ENCODE measurements at places on chromosomes 6 and 20.

DNA sequence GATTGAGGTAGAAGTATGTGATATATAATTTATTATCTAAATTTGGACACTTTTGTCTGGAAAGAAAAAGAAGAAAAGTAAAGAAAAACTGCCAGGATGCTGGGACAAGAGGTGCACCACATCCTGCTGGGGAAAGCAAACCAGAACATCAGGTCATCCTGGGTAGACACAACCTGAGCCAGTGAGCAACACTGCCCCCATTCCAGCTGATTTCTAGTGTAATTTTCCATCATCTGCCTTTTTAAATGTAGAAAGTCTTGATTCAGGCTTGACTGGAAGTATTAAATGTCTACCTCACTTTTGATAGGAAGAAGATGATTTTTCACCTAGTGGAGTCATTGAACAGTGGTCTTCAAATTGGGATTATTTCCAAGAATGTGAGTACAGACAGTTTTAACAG is 1164.5 kb upstream of the CITED2 start:
- no peak for DNase-seq

DNA sequence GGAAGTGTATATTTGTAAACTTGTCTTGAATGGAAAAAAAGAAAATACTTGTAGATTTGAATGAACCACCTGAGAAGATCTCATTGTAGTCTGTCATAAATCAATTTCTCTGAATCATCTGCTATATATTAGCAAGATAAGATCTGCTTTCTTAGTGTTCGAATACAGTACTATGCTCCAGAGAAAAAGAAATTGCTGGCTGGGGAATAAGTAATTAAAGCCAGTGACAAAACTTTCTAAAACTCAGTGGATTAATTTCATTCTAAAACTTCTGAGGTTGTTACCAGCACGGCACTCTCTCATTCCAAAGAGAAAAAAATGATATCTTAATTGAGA is 22.4 kb upstream of the MROH8 start:
- no peak for DNase-seq

DNA sequence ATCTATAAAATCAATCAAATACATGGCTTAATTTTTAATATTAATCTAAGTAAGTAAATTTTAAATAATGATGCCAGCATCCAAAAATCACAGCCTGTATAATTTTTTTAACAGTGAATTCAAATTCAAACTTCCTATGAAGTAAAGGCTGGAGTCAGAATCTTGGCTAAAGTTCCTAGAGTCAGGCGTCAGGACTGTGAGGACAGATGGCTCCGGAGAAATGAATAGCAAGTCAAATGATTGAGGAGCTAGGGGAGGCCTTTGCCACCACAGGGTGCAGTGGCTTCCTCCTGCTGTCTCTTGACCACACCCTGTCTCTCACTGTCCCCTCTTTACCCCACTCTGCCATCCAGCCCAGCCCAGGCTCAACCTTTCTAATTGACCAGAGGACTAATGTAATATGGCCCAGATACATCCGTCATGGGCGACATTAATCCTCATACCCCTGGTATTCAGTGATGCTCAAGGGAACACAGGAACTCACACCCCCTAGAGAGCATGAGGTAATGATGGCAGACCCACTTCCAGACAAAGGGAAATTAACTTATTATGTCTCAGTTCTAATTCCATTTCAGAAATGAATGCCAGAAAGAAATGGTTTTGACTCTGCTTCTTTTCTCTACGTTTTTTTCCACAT is 53.4 kb downstream of the OPRM1 start:
- no peak for DNase-seq

GRCh38 chr6:128528241-128528640 is 7.8 kb upstream of the PTPRK start:
- DNase-seq = no peak

- no peak for DNase-seq
Measured at GRCh38 chr20:51034988-51035656, 12.2 kb upstream of the KCNG1 start.

DNA sequence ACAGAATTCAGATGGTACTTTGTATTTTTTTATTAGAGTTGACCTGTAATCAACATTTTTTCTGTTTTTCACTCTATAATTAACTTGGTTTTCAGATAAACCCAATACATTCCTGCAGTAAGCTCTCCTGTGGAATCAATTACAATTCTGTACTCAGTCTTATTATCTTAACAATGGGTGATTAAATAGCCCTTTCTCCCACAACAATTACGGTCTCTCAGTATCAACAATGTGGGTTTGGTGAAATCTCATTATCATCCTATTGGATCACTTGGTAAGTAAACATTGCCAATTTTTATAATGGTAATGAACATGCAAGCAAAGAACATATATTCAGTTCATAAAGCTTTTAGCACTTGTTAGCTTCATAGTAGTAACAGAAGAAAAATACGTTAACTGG is 438.9 kb upstream of the EPHA7 start:
- DNase-seq = no peak

- DNase-seq = no peak
Measured at GRCh38 chr6:77415706-77416105, 47.6 kb downstream of the HTR1B start.

DNA sequence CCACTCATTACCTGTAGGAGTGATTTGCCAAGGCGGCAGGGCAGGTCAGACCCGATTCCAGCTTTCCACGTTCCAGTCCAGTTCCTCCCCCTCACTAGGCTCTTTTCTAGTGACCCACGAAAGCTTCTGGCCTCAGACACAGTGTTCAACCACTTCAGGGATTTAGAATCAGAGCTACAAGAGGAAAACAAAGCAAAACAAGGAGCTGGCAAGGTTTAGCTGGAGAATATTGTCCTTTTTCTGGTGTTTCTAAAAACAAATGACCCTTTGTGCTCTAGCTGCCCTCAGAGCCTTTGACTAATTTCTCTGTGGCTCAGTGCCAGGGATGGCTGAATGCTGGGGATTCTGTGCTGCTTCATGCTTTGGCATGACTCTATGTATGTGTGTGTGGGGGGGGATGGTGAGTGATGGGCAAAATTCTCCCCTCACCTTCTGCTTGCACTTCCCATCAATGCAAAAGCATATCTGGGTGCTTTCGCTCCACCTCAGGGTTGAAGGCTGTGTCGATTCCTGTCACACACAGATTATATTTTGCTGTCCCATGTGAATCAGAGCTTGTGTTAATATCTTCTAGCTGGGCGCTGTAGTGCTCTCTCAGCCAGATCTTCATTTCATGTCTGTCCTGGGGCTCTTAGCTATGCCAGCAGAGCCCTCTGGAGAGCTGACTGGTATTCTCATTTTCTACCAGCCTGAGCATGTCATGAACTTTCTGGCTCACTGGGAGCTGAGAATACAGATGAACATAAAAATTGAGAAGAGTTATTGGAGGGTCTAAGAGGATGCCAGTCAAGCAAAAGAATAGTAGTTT is 19.3 kb upstream of the NEDD9 start:
- no peak for DNase-seq

GRCh38 chr6:119587537-119587936 is 238.0 kb upstream of the MAN1A1 start:
- DNase-seq = no peak

GRCh38 chr20:33309631-33310030 is 26.6 kb downstream of the BPIFB1 start:
- no peak for DNase-seq

- DNase-seq = peak; percentile 83
Measured at GRCh38 chr6:108689272-108690161, 128.8 kb downstream of the FOXO3 start.

GRCh38 chr20:32127347-32127746 is 17.8 kb downstream of the TM9SF4 start:
- no peak for DNase-seq

GRCh38 chr6:44096612-44097011 is 30.6 kb downstream of the MRPL14 start:
- DNase-seq = peak; percentile 57

- peak; percentile 82 for DNase-seq
Measured at GRCh38 chr6:73129653-73130443, 95.4 kb downstream of the KHDC1L start.

All from Kasumi-1 (cell line).